Hematopoietic multipotent progenitor cell treated with erythropoietin and hydrocortisone succinate and interleukin-3 and kit ligand, for 6 days (in vitro differentiated cells): ENCODE measurements at places on chromosomes 6 and 20.

GRCh38 chr6:33693186-33694105 is 18.1 kb downstream of the UQCC2 start:
- no peak for DNase-seq

GRCh38 chr6:118639054-118639964 is 12.1 kb downstream of the CEP85L start:
- DNase-seq, result no peak

GRCh38 chr20:5464901-5465603 is 148.3 kb upstream of the PROKR2 start:
- DNase-seq, result no peak

GRCh38 chr20:878511-879307 is 37.4 kb downstream of the ANGPT4 start:
- peak; percentile 68 for DNase-seq

GRCh38 chr6:364609-365540 is 26.7 kb upstream of the IRF4 start:
- DNase-seq, result no peak

- no peak for DNase-seq
These were observed 40.4 kb downstream of the SNX5 start for GRCh38 chr20:17928211-17928611.

- DNase-seq, result no peak
These were observed 162.8 kb downstream of the TENT5A start for GRCh38 chr6:81589465-81590313.

- DNase-seq, result no peak
These were observed 396.6 kb upstream of the ID4 start for GRCh38 chr6:19440531-19440930.
